Aorta (tissue), 5 donors: ENCODE measurements at places on chromosomes 5 and 9. TPM values are rescaled to one million over a fixed set of nuclear protein-coding genes. Genes with fewer than 3 reads are reported as not detected.

DNA sequence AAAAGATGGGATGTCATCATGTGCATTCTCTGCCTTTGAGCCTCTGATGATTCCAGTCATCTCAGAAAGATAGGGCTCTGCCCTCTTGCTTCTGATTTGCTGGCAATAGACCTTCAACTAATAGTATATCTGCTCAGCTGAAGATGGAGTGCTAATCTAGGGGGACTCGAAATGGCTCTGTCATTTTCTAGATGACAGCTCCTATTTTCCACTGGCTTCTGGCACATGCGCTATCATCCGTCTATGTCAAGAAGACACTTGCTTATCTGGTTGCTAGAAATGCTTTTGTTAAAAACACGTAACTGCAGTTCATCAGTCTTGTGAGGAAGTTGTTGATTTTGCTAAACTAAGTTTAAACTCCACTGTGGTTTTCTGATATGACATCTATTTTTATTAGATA is 265.5 kb upstream of the ZNF608 start:
- DNase-seq, result no peak

- no peak for DNase-seq
These were observed 16.5 kb downstream of the KIF2A start for GRCh38 chr5:62322484-62322883.

DNA sequence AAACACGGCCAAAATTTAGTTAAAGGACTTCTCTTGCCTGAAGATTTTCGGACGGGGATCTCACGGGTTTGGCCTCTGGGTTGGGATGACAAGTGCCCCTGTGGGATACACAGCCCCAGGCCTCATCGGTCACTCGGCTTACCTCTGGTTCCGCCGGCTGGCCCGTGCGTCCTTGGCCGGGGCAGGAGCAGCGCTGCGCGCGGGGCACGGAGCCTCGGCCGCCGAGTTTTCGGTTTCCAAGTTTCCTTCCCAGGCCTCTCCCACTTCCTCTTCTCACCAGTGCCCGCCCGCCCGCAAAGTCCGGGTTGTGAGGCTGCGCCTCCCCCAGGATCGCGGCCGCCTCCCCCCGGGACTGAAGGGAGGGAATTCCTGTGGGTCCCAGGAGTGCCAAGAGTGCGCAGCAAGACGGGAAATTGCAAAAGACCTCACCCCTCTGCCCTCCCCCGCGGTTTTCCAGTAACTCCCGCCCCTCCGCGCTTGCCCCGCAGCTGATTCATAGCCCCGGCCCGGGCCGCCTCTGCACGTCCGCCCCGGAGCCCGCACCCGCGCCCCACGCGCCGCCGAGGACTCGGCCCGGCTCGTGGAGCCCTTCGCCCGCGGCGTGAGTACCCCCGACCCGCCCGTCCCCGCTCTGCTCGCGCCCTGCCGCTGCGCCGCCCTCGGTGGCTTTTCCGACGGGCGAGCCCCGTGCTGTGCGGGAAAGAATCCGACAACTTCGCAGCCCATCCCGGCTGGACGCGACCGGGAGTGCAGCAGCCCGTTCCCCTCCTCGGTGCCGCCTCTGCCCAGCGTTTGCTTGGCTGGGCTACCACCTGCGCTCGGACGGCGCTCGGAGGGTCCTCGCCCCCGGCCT is at the start of gene OSMR:
Gene OSMR, plus strand, starts transcription at position 487 of the 853 bp plus-strand sequence. CDS start 23,033 bp downstream, outside the sequence.
- peak; percentile 98 for DNase-seq

DNA sequence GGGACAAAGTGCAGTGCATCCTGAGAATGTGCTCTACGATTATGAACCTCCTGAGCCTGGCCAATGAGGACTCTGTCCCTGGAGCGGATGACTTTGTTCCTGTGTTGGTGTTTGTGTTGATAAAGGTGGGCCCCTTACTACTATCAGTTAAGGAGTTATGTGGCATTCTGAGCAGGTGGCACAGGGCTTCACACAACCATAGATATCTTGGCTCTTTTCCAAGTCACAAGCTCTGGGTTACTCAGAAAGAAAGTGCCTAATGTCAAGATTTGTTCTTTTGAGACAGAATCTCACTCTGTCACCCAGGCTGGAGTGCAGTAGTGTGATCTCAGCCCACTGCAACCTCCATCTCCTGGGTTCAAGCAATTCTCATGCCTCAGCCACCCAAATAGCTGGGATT is 99.0 kb downstream of the GAPVD1 start:
- no peak for DNase-seq

GRCh38 chr5:174837919-174838902 is 113.8 kb downstream of the MSX2 start:
- no peak for DNase-seq

DNA sequence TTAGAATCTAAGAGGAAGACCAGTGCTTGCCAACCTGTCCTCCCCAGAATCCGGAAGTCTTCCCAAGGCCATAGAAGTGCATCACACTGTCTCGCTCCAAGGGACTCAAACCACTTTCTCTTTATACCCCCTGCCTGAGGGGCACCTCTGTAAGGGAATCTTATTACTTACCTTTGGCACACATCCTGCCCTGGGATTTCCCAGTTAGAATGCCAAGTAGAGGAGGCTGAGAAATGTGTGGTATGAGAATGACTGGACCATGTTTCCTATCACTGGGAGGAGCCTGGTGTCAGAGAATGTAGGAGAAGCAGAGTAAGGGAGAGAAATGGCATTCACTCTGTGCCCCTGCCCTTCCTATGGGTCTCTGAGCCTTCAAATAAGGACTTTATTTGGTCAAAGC is 85.8 kb downstream of the AOPEP start:
- DNase-seq, result no peak

DNA sequence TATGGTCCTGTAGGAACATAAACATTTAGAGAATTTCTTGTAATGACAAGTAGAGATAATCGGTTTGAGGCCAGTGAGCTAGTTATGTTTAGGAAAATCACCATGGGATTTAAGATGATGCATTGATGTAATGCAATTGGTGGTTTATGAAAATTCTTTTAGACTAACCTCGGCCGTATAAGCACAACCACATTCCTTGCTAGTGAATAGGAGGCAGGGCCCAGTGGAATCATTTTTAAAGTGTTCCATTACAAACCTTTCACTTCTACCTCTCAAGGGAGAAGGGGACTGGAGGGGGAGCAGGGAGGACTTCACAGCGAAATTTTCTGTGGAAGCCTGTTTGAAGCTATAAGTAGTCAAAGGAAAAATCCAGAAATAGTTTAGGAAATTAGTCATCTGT is 71.8 kb upstream of the NFIL3 start:
- no peak for DNase-seq

GRCh38 chr5:40775846-40776657 is 20.3 kb upstream of the TTC33 start:
- DNase-seq, result no peak

DNA sequence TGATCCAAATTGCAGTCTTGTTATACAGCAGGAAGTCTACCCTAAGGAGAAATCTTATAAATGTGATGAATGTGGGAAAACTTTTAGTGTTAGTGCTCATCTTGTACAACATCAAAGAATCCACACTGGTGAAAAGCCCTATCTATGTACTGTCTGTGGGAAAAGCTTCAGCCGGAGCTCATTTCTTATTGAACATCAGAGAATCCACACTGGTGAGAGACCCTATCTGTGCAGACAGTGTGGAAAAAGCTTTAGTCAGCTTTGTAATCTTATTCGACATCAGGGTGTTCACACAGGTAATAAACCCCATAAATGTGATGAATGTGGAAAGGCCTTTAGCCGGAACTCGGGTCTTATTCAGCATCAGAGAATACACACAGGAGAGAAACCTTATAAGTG is 10.4 kb downstream of the ZNF189 start:
- no peak for DNase-seq

GRCh38 chr9:77981332-77981731 is 50.3 kb downstream of the GNAQ start:
- DNase-seq, result no peak

DNA sequence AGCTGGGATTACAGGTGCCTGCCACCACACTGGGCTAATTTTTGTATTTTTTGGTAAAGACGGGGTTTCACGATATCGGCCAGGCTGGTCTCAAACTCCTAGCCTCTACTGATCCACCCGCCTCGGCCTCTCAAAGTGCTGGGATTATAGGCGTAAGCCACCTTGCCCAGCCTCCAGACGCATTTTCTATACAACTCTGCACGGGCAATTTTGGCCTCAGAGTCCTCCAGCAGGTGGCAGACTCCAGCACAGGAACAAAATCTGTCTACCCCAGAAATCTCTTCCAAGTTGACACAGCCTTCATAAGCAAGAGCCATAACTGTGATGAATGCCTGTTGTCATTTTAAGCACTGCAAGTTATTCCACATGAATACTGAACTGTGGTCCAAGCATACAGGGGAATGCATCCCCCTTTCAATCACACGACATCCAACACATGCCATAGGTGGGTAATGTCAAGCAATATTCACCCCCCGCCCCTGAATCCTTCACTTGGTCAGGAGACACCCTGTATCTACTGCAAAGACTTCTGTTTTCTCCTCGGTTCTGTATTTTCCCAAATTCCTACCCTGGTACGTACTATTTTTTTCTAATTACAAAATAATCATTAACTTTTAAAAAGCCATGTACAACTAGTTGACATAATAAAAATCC is 50.8 kb downstream of the ALDH7A1 start:
- DNase-seq, result no peak

GRCh38 chr9:99490729-99491128 is 268.6 kb downstream of the SEC61B start:
- no peak for DNase-seq

DNA sequence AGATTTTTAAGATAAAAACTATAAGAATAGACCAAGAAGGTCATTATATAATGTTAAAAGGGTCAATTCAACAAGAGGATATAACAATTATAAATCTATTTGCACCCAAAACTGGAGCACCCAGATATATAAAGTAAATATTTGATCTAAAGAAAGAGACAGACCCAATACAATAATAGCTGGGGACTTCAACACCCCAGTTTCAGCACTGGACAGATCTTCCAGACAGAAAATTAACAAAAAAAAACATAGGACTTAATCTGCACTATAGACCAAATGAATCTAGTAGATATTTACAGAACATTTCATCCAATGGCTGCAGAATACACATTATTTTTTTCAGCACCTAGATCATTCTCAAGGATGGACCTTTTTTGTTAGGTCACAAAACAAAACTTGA is 331.9 kb downstream of the SPOCK1 start:
- no peak for DNase-seq

GRCh38 chr9:122929796-122930354 is 1.4 kb downstream of the ZBTB26 start:
- no peak for DNase-seq

The CATSPER3 gene
- 0.63 TPM for total RNA-seq

The ANXA2R gene
- 2.7 TPM for total RNA-seq

The PCDHB10 gene
- total RNA-seq, result 3.6 TPM

The DMXL1 gene
- 69.7 TPM for total RNA-seq

The B4GALT7 gene
- total RNA-seq, result 18.9 TPM

The BTNL8 gene
- total RNA-seq, result 0.29 TPM

The HARS2 gene
- 33.0 TPM for total RNA-seq

The ELOVL7 gene
- 10.5 TPM for total RNA-seq
